ENCODE measurements at places on chromosomes 1 and 21.

DNA sequence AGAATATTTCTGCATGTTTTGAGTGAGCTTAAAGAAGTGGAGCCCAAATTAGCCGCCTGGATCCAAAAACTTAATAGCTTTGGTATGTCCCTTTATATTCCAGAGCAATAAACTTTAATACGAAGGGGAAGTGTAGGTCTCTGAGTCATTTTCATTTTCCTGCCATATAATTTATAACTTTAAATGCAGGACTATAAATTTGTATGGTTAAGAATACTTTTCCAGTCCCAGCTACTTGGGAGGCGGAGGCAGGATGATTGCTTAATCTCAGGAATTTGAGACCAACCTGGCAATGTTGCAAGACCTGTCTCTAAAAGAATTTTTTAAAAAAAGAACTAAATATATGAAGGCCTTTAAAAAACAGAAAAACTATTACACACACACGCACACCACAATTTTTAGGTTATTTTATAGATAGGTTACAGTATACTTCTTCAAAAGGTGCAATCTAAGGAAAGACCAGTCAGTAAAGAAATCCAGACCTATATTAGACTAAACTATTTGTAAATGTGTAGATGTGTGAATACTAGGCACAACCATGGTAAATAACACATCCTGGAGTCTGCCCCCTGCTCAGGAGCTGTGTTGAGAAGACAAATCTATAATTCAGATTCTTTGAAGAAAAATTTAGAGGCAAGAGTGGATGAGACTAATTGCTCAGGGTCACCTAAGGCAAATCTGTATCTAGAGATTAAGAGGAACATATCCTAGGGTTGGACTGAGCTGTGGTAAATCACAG, 80.3 kb downstream of the TTC3 start:
- no peak for DNase-seq

GRCh38 chr1:206738370-206739366, 31.9 kb upstream of the IL19 start:
- no peak for DNase-seq

DNA sequence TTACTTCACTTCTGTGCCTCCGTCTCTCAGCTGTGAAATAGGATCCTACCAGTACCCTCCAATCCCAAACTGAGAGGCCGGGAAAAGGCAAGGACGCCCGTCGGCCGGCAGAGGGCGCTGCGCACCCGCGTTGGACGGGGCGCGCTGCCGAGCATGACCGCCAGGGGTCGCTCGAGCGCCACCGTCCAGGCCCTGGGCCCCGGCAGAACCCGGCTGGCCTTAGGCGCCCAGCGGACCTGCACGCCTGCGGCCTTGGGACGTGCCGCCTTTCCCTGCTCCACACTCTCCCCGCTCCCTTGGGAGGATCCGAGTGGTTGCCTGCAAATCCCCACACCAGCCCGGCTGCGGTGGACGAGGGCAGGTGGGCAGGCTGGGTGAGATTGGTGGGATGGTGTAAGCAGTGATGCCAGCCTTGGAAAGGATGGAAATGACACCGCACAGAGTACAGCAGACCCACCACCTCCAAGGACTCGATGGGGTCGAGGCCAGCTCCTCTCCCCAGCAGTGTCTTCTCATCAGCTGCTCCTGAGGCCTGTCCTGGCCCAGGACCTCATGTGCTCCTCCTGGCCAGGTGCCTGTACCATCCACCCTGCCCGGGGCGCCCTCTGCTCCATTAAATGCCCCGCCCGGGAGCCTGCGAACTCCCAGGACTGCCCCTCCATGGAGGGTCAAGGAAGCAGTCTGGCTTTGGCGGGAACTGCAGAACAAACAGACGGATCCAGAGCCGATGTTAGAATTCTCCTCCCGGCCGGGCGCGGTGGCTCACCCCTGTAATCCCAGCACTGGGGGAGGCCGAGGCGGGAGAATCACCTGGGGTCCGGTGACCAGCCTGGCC, 47.4 kb upstream of the LBR start:
- DNase-seq: peak; percentile 14

- DNase-seq: no peak
Observed at GRCh38 chr1:72369069-72369757, 86.9 kb upstream of the NEGR1 start.

All from activated naive CD8-positive, alpha-beta T cell treated with anti-CD3 and anti-CD28 coated beads, Interleukin-2, amount 50 U/mL, for 16 hours (primary cell).